ENCODE measurements at places on chromosomes 2 and 18. TPM values are rescaled to one million over a fixed set of nuclear protein-coding genes. Genes with fewer than 3 reads are reported as not detected.

Gene TMEM37
- total RNA-seq: 1.8 TPM

Gene POTEF
- total RNA-seq: not detected

Gene FKBP1B
- total RNA-seq: 9.8 TPM

Gene CENPA
- 57.9 TPM for total RNA-seq

Gene CNNM3
- total RNA-seq: 15.6 TPM

Gene NXPH2
- total RNA-seq: not detected
